ENCODE measurements at places on chromosomes 7 and 10.

GRCh38 chr10:131789516-131789915, 111.3 kb upstream of the PPP2R2D start:
- DNase-seq, result no peak

GRCh38 chr10:47088656-47089354, 177.6 kb downstream of the PTPN20 start:
- no peak for DNase-seq

DNA sequence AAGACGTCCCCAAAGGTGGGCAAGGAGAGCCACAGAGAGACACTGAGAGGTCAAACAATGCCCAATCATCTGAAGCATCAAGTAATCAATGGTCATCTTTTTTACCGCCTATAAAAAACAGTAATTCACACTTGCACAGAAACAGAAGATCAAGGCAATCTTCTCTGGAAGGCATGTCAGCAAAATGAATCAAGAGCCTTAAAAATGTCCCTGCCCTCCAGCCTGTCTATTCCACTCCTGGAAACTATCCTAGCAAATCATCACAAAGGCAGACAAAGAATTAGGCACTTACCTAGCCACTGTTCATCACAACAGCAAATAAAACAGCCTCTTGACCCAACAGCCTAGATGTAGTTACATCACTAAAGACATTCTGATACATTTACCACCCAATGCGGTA, 48.9 kb downstream of the FAM53B start:
- no peak for DNase-seq

DNA sequence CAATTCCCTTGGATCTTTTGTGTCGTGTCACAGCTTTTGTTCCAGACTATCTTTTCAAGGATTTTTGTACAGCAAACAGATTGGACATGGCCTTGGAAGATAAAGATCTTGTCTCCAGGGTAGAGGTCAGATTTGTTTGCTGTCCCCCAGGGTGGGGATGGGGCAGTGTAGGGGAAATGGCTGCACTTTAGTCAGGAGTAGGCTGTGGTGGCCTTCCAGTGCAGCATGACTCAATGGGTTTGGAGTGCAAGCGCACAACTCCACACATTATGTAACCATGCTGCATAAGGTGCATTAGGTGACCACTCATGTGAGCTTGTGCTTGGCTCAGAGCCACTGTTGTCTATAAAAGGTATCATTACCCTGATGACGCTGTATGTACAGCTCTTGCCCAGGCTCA, 23.9 kb upstream of the ADAMTS14 start:
- no peak for DNase-seq

- DNase-seq, result no peak
Measured at GRCh38 chr10:130884456-130884855, 427.1 kb downstream of the TCERG1L start.

DNA sequence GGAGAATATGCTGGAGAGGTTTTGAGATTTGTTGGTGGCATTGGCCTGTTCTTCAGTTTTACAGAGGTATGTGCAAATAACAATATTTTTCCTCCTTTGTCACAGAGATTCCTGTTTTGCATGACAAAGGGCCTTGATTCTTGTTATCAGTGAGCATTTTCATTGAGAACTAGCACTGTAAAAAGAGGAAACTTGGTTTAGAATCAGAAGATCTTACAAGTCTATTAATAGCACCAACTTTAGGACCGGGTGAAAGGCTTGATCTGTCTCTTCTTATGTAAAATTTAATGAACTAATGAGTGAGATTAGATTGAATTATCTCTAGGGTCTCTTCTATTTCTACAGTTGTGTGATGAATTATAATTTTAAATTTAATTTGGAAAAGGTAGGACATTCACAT, 25.5 kb downstream of the TSPAN13 start:
- no peak for DNase-seq

DNA sequence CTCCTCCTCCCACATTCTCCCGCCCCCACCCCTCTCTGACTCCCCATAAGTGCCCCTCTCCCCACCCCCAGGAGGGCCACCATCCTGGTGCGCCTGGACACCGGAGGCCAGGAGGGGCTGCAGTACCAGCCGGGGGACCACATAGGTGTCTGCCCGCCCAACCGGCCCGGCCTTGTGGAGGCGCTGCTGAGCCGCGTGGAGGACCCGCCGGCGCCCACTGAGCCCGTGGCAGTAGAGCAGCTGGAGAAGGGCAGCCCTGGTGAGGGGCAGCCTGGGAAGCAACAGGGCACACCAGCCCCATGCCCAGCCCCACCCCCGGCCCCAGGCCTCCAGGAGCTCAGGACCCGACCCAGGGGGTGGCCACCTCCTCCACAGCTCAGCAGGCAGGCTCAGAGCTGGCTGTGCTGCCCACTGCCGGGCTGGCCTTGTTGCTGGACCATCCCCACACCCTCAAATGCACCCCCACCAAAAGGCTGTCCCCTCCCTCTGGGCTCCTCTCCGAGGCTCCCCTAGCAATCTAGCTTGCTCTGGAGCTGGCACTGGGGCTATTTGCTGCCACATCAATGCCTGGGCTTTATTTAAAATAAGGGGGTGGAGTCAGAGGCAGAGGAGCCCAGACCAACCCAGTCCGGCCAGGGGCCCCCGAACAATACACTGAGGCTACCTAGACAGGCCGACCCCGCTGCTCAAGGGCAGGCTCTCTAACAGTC, 14.8 kb downstream of the ATG9B start:
- no peak for DNase-seq

- no peak for DNase-seq
Measured at GRCh38 chr10:49593564-49593875, 16.6 kb upstream of the SLC18A3 start.

GRCh38 chr10:113519681-113520115, 33.2 kb upstream of the HABP2 start:
- DNase-seq, result no peak

DNA sequence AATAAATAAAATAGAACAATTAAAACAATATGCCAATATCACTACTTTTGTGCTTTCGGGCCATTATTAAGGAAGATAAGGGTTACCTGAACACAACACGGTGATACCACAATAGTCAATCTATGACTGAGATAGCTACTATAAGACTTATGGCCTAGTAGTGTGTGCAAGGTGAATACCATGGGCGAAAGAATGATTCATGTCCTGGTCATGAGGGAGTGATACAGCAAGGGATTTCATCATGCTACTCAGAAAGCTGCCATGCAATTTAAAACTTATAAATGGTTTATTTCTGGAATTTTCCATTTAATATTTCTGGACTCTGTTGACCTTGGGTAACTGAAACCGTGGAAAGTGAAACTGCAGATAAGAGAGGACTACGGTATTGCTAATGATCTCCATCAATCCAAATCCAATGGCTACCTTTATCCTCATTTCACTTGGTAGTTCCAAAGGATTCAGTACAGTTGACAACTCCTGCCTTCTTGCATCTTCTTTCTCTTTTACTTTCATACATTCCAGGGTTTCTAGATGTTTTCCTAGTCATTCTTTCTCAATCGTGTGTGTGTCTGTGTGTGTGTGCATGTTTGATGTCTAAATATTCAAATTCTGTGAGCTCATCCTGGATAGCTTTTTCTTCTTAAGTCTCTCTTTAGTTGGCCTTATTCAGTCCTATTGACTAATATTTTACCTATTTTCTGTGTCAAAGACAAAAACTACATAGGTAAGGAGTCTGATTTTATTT, 100.5 kb upstream of the MAGI2 start:
- no peak for DNase-seq

DNA sequence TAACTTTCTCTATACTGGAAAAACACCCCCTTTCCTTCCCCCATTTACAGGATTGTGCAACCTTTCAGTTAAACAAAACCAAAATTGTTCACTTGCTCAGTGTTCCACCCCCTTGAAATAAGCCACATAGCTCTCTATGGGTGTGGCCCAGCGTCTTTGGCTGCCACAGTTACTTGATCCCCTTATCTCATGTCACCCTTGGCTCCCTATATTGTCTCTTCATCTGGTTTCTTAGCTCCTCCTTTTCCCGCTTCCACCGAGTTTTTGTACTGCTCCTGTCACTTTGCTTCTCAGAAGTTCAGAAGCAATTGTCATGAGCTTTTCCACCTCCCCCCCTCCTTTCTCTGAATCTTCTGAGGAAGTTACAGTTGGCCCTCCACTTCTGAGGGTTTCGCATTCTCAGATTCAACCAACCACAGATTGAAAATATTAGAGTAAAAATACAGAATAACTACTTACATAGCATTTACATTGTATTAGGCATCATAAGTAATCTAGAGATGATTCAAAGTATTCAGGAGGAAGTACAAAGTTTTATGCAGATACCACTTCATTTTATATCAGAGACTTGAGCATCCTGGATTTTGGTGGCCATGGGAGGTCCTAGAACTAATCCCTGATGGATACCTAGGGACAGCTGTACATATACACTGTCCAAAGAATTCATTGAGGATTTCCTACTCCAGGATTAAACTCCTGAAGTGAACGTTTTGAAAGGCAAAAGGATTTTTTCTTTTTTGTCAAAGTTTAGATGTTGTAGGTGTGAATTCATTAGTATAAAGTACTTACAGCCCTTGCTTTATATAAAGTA, 60.4 kb downstream of the ADD3 start:
- no peak for DNase-seq

- DNase-seq, result no peak
Measured at GRCh38 chr7:157903710-157904109, 566.9 kb downstream of the DNAJB6 start.
